Hematopoietic multipotent progenitor cell (in vitro differentiated cells): ENCODE measurements at places on chromosomes 7 and 10. TPM values are rescaled to one million over a fixed set of nuclear protein-coding genes. Genes with fewer than 3 reads are reported as not detected.
A peak's percentile ranks its signal among the peaks of the same experiment; 100 is the strongest.

The NRCAM gene
- under 0.01 TPM for total RNA-seq

DNA sequence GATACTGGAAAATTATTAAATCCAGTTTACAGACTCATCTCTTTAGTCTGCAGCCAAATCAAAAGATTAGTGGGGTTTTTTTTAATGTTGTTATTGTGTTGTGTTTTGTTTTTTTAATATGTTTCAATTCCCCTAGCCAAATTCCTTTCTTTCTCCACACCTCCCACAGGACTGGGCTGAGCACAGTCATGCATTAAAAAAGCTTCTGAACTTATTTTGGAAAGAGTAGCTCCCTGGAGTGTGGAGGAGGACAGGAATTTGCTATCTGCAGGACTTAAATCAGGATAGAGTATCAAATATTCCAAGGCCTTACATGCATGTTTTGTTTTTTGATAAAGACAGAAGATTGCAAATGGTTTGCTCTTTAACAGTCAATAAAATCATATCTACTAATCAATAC is 90.7 kb downstream of the GNAI1 start:
- no peak for DNase-seq

GRCh38 chr7:103446049-103446520 is at the start of gene SLC26A5:
SLC26A5 (minus strand) TSS chr7:103446207; CDS start chr7:103421514, 24,693 bp downstream.
- peak; percentile 10 for DNase-seq

DNA sequence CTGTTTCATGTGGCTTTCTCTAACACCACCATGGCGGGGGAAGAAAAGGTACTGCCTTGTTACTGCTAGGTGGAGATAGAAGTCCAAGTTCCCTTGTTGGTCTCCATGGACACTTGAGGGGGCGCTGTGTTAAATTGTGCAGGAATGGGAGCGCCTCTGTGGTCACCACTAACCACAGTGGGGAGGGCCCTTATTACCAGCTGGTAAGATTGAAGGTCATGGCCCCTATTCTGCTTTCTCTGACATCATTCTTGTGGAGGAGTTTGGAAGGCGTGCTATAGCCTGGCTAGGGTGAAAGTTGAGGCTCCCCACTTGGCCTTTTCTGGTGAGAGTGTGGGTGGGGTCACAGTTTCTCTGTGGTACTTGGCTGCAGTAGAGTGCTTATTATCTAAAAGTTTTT is 14.9 kb upstream of the MXI1 start:
- no peak for DNase-seq

DNA sequence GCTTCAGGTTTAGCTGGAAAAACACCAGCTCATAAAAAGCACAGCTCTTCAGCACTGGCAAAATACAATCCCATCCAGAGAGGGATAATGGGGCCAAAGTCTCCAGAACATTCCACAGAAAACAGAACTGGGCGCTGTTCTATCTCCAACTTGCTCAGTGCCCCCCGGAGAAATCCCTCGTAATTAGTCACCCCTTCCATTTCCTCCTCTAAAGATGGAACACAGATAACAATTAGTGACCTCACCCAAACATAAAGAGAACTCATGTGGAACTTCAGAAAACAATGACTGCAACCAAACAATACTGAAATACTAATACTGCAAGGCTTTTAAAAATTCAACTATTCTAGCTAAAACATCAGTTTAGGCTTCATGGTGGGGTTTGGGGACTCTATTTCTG is 46.3 kb downstream of the KIAA1549 start:
- DNase-seq: no peak

The CDHR1 gene
- total RNA-seq: under 0.01 TPM
